ENCODE measurements at places on chromosomes 1 and 21.

DNA sequence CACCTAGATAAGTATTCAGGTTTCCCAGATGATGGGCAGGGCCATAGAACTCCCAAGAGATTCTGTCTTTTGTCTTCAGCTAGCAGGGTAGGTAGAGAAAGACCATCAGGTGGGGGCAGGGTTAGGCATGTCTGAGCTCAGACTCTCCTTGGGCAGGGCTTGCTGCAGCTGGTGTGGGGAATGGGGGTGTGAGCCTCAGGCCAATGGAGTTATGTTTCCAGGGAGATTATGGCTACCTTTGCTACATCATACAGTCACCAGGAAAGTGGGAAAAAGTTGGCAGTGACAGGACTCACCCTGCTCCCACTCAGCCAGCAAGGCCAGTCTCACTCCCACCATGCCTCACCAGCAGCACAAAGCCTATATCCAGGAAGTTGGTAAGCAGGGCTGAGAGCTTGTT lies 77.8 kb downstream of the DRAM2 start:
- DNase-seq, result no peak

- DNase-seq, result no peak
These were observed 204.9 kb downstream of the TBX15 start for GRCh38 chr1:118783095-118783758.

GRCh38 chr1:41021526-41022308 lies at the start of gene SLFNL1:
TSS of gene SLFNL1 (minus strand) at chr1:41021725. CDS start at chr1:41020660, 1,065 bp downstream.
- DNase-seq, result no peak

DNA sequence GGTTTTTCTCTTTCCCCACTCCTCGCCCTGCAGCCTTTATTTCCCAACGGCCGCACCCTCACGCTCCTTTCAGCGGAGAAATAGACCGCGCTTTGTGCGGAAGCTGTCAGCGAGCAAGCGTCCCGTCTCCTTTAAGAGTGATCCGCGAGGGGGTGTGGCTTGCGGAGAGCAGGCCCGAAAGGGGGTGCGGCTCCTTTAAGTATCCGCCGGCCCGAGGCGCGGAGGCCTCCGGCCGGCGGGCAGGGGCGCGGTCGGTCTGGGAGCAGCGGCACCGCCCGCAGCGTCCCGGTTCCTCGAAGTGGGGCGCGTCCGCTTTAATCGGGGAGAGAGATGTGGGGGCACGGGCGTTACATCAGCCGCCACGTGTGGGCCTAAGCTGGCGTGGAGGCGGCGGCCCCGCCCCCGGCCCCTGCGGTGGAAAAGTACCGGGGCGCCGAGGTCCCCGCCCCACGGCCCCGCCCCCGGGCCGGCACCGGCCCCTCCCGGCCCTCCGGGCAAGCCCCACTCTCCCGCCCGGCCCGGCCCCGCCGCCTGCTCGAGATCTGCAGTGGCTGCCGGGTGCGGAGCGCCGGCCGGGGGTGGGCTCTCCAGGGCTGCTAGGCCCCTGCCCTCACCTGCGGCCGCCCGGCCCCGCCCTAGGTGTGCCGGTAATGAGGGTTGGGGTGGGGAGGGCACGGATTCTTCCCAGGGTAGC lies 1.2 kb downstream of the SLC6A9 start:
- DNase-seq, result peak; percentile 89

DNA sequence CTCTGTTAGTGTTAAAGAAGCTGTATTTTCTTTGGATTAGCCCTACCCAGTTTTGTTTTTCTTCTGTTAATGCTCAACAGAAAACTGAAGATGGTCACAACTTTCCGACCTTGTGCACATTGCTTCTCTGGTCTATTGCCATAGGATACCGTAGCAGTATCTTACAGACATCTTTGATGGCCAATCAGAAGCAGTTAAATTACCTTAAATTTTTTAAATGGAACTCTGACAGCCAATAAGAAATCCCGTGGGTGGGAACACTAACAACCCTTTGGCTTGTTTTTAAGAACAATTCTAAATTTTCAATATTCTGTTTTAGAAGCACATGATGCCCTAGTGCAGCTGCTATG lies 17.2 kb downstream of the NFYC start:
- no peak for DNase-seq

DNA sequence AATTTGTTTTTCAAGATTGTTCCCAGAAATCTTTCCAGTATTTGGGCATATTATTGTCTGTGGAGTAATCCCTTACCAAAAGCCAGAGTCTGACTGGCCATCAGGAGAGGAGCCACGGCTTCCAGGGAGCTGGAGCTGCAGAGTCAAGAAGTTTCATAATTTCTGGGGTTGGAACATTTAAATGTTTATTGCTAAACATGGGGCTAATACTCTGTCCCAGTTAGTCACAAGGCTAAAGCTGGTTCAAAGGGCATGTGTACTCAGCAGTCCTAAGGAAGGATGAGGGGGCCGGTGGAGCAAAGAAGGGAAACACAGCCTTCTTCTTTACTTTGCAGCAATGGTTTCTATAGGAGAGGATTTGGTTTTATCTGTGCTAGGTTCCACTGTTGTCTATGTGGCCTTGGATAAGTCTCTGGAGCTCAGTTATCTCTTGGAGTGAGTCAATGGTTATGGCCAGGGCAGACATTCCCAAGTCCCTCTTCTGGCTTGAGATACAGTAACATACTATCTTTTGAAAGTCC lies 9.5 kb downstream of the DENND2D start:
- DNase-seq, result no peak

DNA sequence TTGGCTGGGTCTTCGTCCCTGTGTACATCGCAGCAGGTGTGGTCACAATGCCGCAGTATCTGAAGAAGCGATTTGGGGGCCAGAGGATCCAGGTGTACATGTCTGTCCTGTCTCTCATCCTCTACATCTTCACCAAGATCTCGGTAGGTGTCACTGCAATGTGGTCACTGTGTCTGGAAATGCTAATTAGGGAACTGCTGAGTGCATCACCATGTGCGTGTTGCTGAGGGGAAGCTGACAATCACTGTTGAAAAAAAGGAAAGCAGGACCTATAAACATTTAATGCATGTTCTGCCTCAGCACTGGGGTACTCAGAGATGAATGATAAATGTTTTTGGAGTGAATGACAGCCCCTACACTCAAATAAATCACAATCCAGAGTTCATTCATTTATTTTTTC lies 6.8 kb downstream of the SLC5A9 start:
- DNase-seq, result no peak

- no peak for DNase-seq
These were observed 145.3 kb downstream of the PSMG1 start for GRCh38 chr21:39037807-39038405.

DNA sequence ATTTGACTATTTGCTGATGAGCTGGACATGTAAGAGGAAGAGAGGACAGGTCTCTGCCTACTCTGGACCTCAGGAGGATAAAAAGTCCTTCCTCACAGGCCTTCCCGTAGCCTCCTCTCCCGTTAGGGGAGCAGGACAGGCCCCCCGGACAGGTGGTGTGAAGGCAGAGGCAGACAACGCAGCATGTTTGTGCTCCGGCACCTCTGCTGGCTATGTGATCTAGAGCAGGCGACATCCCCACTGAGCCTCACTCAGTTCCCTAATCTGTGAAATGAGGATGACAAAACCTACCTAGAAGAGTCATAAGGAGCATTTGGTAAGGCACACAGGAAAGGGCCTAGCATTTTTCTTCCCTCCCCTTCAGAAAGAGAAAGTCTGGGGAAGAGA lies 34.8 kb downstream of the KIAA1614 start:
- no peak for DNase-seq

- DNase-seq, result no peak
These were observed 12.6 kb upstream of the PPM1J start for GRCh38 chr1:112727716-112728115.

- DNase-seq, result no peak
These were observed 3.2 kb upstream of the TNFRSF8 start for GRCh38 chr1:12059722-12060464.

DNA sequence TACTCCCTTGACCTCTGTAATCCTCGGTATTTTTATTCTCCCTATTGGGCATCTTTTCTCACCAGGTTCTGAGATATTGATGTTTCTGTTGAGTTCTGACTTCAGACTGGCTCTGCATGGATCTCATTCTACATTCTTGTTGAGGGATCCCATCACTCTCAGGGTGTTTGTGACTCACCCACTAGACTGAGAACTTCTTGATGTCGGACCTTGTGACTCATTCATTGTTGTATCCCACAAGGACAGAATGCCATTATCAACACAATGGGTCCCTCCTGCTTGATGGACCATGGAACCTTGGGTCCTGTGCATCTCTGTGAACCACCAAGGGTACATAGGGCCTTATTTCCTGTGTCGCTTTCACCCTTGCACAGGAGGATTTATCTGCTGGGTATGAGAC lies 174.1 kb downstream of the PBX1 start:
- DNase-seq, result no peak

DNA sequence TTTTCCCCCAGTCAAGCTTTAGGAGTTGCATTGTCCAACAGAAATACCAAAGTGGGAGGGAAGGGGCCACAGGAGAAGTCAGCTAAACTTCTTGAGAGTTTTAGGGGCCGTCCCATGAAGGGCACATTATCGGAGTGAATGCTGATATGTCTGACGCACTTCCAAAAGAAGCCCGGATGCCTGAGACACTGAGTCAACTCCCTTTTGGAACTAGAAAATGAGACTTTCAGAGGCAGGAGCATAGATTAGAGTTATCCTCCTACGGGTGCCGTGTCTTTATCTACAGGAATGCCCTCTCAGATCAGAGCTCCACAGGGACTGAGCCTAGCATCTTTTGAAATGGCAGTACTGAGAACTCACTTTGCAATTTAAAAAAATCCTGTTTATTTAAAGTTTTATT lies 13.1 kb downstream of the ACTN2 start:
- no peak for DNase-seq

DNA sequence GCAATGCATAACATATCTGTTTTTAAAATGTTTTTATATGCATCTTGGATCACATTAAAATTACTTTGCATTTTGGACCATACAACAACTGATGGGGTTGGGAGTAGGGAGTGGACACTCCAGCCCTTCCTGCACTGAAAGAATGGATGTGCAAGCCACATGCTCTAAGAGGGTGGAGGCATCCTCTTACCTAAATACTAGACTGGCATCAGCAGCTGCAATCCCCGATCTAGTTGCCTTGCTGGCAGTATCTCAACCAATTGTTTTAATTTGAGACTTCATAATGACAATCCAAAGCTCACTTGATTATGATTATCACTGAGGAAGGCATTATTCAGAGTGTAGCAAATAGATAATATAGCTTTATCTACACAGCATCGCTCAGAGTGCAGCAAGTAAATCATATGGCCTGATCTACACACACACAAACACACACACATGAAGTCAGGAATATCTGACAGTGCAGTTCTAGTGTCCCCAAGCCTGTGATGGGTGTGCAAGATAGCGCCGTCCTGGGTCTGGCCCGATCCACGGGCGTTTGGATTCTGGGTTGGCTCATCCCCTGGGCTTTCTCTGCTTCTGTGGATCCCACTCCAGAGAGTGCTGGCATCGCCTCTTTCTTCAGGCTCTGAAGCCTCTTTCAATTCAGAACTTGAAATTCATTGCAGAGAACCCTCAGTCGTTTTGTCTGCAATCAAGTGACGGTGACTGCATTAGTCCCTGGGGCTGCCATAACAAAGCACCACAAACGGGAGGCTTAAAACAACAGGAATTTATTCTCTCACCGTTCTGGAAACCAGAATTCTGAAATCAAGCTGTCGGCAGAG lies 181.3 kb downstream of the ETS2 start:
- no peak for DNase-seq

- DNase-seq, result no peak
These were observed 75.1 kb downstream of the TLR5 start for GRCh38 chr1:223067914-223068313.

- DNase-seq, result no peak
These were observed 153.3 kb upstream of the SGIP1 start for GRCh38 chr1:66380452-66381212.

- no peak for DNase-seq
These were observed 12.9 kb upstream of the NUF2 start for GRCh38 chr1:163308811-163309210.

GRCh38 chr1:157249739-157250138 lies 111.5 kb upstream of the ETV3 start:
- no peak for DNase-seq

GRCh38 chr1:50646526-50646925 lies 223.3 kb upstream of the DMRTA2 start:
- no peak for DNase-seq

- DNase-seq, result no peak
These were observed 31.0 kb upstream of the IL10 start for GRCh38 chr1:206803221-206803730.

GRCh38 chr1:28909198-28909597 lies 5.2 kb upstream of the EPB41 start:
- DNase-seq, result no peak

- no peak for DNase-seq
These were observed 178.7 kb upstream of the DPYD start for GRCh38 chr1:98099501-98099900.

DNA sequence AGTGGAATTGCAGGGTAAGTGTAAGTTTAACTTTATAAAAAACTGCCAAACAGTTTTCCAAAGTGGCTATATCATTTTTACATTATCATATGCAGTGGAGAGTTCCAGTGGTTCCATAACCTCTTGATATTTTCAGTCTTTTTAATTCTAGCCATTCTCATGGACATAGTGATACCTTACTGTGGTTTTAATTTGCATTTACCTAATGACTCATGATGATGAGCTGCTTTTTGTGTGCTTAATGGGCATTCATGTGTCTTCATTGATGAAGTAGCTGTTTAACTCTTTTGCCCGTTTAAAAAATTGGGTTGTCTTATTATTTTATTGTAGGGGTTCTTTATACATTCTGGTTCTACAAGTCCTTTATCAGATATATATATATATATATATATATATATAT lies 29.4 kb downstream of the SNX27 start:
- DNase-seq, result no peak

GRCh38 chr1:240294566-240294965 lies 202.9 kb downstream of the FMN2 start:
- no peak for DNase-seq

DNA sequence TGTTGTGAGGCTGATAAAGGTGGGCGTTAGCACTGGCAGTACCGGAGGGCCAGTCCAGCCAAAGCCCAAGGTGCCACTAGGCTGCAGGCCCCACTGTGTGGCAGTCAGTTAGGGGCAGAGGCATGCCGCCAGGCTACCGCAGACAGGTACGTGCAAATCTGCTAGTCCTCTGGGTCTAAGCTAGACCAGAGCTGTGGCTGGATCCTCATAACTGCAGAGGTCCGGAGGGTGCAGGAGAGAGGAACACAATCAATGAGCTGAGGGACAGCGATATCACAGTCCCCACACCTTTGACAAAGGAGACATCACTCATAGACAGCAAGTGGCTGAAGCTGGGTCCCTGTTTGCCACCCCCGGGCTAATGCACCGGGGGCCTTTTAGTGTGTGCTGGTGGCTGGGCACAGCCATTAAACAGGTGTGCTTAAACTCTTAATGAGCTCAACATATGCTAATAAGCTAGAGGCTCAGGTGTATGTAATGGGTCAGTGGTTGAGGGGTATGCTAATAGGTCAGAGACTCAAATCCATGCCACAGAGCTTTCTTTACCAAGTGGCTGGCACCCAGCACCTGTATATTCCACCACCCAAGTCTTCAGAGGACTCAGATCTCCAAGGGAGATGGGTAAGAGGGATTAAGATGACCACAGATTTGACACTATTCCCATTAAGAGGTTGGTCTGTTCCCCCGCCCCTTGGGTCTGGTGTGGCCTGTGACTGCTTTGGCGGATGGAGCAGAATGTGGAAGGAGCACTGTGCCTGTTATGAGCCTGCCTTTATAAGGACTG lies 82.0 kb downstream of the GLIS1 start:
- no peak for DNase-seq

Data from NK-92 treated with Interleukin-12 subunit alpha and Interleukin-12 subunit beta, amount 100 ng/mL, for 24 hours (cell line).